A172 (cell line): ENCODE measurements at places on chromosomes 4 and X. TPM values are rescaled to one million over a fixed set of nuclear protein-coding genes. Genes with fewer than 3 reads are reported as not detected.
A peak's percentile ranks its signal among the peaks of the same experiment; 100 is the strongest.

DNA sequence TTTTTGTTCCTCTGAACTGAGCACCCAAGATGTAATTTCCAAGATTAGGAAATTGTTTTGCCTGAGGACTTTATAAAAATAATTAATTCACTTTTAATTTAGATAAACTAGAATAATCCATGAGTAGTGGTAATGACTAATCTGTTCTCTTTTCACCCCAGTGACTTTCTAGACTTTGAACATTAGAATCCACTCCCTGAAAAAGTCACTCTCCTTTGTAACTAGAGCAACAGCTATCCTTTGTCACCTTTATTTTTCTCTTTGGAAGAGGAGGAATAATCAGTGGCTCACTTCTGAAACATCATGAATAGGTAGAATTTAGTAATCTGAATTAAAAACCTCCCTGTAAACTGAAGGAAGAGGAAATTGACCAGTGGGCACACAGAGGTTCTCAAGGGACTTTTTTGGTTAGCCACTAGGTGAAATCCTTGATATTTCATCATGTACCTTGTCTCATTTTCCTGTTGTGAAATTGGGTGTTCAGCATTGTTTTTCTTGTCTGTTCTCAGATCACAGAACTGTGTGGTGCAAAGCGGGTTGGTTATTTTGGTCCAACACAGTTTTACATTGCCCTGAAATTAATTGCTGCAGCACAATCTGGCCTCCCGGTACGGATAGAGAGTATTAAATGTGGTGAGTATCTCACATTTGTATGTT, 59.4 kb downstream of the REPS2 start:
- no peak for DNase-seq

- DNase-seq: no peak
Observed at GRCh38 chr4:20126906-20127305, 124.8 kb upstream of the SLIT2 start.

- no peak for DNase-seq
Observed at GRCh38 chrX:123013141-123013540, 170.9 kb upstream of the GRIA3 start.

ADD1 gene
- 166 and 199 TPM in 2 replicates for total RNA-seq

PTPN13 gene
- total RNA-seq: 5.9 and 7.0 TPM in 2 replicates

DNA sequence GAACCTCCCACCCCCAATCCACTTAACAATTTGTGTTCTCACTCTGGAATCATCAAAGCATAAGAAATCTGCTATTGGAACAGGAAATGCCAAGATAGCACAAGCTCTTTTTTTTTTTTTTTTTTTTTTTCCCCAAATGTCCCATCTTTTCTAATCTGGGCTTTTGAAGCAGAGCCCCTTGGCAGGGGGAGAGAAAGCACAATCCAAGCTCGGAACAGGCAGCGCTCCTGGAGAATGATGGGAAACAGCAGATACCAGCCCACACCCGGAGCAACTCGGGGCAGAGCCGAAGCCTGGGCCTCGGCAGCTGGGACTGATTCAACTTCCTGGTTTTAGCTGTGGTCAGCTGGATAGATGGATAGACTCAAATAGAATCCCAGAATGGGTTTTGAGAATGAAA, 235.1 kb downstream of the QDPR start:
- no peak for DNase-seq

MAGEA10 gene
- 0.57 and 0.86 TPM in 2 replicates for total RNA-seq

DNA sequence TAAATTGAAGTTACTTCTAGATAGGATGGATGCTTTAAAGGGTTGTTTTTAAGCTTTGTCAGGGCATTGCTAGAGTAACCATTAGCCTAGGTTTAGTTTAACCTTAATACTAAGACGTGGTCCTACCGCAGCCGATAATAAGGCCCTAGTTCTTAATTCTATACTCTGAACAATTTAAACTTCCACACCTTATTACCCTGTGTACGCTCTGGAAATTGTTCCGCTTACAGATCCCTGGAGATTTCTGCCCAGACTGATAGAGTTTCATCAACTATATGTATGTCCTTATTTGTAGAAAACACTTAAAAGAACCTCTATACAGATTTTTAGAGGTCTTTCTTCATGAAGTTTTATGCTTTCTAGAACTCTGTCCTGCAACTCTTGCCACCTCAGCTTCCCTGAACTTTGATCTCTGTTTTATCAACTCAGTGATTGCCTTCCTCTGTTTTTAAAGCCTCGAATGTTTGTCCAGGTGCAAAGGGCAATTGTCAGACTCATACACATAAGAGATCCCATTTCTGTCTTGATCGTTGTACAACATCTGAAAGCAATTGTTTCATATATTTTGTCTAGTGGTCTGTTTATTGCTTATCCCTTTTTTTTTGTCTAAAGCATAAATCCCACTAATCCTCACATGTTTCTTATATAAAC, 71.1 kb upstream of the VCX start:
- no peak for DNase-seq

GRCh38 chr4:91317434-91317833, 986.3 kb upstream of the GRID2 start:
- DNase-seq: no peak

DNA sequence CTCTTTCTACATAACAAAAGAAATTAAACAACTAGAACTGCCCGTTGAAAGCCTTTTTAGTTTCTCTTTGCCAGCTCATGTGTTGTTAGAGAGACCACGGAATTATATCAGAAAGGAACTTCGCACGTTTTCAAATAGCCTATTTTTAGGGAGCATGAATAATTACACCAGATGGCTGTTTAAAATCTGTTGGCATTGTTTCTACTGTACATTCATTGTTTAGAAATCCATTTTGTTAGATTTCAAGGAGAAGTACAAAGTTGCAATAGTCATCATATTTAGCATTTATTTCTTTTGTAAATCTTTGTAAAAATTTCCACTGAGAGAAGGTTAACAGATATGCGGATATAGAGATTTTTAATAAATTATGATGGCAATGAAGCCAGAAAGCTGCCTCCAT, 403.0 kb upstream of the HS3ST1 start:
- DNase-seq: no peak

DNA sequence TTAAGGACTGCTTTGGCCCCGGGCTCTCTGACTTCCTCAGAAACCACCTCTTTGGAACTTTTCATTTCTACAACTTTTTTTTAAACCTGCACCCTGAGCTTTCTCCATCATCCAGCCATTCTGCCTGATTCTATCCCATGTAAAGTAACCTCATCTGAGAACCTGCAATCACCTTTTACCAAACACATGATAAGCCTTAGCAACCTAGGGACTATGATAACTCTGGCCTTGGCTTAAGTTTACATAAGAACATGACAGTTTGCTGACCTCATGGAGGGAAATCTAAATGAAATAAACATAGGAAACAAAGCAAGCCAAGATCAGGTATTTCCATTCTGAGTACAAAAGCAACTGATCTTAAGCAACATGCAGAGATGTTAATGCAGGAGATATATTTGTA, 15.7 kb upstream of the TMEM150C start:
- DNase-seq: no peak

DNA sequence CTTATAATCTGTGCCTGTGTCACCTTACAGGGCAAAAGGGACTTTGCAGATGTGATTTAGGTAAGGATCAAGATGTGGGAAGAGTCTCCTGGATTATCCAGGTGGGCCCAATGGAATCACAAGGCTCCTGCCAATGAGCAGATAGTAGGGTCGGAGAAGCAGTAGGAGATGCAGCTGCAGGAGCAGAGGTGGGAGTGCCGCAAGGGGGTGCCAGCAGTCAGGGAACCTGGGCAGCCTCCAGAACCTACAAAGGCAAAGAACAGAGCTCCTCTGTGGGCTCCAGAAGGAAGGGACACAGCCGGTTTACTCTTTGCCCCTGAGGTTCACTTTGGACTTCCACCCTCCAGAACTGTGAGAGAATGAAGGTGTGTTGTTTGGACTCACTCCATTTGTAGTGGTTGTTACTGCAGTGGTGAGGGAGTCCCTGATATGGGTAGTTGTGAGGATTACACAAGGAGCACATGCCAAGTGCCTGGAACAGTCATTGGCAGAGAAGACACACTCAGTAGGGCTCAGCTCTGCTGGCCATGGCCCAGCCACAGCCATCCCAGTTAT, 318.5 kb downstream of the EVC2 start:
- no peak for DNase-seq

DNA sequence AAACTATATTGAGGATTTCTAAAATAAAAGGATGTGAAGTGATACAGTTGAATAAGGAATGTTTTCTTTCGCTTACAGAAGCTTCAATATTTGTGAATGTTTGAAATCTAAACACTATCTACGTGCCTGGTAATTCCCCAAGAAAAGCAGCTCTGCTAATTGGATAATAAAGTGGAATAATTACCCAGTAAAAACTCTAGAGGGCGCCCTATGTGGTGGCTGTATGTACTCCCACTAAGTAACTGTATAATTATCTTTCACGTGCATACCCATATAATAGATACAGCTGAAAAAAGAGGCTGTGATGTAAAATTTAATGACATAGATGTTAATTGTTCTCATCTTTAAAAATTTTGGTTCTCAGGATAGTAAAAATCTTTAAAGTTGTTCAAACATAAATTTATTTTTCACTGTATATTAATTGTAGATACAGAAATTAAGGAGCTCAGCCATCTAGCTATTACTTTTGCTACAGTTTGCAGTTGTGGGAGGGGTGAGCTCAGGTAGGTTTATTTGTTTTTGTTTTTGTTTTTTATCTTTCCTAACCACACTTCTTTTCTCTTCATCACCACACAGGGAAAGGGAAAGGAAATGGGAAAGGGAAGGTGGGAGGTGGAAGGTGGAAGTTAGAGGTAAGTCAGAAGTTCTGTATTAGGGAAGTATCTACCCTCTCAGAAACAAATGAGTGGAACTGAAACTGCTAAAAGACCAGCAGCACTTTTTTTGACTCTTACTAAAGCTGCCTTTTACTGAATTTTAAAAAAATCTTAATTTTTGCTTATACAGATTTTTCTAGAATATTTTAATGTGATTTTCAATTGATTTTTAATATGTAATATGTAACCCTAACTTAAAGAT, 151.7 kb upstream of the RPS6KA6 start:
- DNase-seq: peak; percentile 22
